Activated T-cell treated with anti-CD3 and anti-CD28 coated beads for 1 hour (primary cell): ENCODE measurements at places on chromosomes 16 and 17.
A peak's percentile ranks its signal among the peaks of the same experiment; 100 is the strongest.

- no peak for DNase-seq
Measured at GRCh38 chr17:64309710-64310109, 46.6 kb upstream of the TEX2 start.

GRCh38 chr16:21523411-21524067, 75.8 kb upstream of the METTL9 start:
- DNase-seq: no peak

GRCh38 chr16:26058326-26058725, 366.6 kb downstream of the HS3ST4 start:
- no peak for DNase-seq

DNA sequence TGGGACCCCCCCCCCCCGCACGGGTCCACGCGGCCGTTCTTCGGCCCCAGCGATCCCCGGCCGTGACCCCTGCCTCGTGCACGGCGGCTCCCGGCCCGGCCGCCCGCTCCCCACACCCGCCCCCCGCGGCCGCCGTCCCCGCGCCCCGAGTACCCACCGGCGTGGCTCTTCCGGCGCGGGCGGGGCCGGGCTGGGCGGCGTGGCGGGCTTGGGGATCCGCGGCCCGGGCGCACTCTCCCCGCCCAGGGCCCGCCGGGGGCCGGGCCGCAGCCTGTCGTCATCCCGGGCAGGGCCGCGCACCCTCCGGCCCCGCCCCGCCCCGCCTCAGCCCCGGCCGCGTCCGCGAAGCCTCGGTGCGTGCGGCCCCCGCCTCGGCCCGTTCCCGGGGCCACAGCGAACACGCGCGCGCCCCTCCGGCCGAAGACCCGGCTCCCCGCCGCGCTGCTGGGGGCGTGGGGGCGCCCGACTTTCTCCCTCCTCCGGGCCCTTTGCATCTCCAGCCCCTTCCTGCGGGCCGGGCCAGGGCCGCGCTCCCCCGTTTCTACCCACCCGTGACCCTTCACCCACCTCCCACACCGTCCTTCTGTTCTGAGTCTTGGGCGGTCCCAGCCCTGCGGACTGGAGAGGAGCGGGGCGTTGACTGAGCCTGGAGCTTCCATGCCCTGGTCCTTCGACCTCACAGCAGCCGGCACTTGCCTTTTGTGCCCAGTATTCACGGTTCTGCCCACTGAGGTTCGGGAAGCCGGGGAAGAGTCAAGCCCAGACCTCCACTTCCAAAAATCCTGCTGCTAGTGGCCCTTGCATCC, 840 bp downstream of the MYO1C start:
- no peak for DNase-seq

DNA sequence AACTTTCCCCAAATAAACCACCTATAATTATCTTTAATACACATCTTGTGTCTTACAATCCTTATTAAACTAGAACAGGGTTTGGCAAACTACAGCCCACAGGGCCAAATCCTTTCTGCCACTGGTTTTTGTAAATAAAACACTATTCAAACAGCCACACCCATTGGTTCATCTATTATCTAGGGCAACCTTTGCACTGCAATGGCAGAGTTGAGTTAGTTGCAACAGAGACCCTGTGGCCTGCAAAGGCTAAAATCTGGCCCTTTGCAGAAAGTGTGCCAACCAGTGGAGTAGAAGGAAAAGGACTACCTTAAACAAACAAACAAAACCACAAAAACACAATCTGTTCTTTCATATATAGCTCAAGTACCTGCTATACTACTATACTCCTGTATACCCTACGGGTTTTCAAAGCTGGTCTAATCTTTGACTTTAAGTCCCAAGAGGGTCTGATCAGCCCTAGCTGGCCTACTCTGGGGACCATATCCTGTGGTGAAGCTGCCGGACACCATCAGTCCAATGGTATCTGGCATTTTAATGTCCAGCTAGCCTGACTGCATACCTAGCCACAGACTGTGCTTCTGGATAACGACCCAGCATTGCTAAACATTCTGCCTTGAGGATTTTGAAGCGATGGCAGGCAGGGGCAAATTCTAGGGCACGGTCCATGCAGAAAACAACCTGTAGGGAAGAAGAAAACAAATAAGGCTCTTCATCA, 23.3 kb downstream of the CNP start:
- no peak for DNase-seq

GRCh38 chr16:997440-998051, 16.0 kb downstream of the SOX8 start:
- DNase-seq: peak; percentile 53

- DNase-seq: peak; percentile 32
Measured at GRCh38 chr17:45284176-45285140, 22.6 kb upstream of the SPATA32 start.

DNA sequence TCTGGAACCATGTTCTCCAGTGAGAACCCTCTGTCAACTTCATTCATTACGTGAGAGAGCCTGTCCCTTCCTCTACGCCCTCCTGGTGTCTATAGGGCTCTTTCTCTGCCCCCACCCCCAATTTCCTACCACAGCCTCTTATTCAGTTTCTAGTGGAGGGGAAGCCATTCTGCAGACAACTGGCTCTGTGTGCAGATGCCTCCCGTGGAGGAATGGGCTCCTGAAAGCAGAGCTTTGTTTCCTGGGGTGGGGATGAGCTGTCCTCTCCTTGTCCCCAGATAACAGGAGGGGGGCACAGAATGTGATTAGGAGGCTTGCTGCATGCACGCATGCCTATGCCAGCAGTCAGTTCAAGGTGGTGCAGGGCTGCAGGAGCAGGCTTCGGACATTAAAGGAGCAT, 31.6 kb downstream of the MMP15 start:
- DNase-seq: no peak

DNA sequence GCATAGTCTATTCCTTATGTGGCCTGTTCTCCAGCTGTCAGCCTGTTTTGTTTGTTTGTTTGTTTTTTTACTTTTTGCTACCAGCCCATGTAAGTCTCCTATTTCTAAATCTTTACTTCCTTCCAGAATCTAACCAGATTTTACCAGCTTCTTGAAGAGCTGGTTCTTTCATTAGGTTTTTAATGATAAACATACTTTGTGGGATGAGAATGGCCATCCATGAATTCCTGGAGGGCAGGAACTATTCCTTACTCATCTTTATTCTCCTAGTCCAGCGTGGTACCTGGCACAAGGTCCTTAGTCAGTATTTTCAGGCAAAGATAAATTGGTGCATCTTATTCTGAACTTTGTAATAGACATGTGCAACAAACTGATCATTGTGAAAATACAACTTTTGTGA, 17.3 kb downstream of the RSPRY1 start:
- no peak for DNase-seq

GRCh38 chr17:49457564-49458535, 37.2 kb upstream of the NGFR start:
- DNase-seq: no peak

DNA sequence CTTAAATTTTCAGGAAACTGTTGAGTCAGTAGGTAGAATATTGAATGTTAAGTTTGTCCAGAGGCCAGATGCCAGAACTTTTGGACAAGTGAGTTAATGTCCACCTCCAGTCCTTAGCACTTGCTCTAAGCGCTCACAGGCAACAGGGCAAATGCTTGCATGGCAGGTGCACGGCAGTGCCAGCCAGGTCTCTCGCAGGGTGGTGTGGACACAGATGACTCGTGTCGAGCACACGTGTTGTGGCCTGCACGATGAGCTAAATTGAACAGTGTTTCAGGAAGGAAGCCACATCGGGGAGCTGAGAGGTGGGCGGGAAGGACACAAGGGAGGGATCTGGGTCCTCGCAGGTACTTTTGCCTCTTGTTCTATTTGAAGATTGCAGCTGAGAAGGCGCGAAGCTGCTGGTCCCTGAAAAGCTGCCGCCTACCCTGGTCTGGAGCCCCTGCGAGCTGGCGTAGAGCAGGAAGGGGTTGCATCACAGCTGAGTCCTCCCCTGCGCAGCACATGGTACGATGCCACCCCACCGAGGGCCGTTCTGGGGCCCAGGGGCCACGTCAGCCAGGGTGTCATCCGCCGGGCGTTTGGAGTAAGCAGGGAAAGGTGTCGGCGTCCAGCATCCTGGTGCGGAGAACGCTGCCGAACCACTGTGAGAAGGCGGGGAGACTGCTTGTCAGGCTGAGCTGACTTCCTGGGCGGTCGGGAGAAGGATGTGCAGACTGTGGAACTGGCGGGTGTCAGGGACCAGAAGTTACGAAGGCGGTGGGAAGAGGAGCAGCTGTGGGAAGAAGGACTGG, 6.3 kb downstream of the RAB40C start:
- no peak for DNase-seq

- DNase-seq: no peak
Measured at GRCh38 chr16:17591655-17592405, 121.1 kb upstream of the XYLT1 start.

DNA sequence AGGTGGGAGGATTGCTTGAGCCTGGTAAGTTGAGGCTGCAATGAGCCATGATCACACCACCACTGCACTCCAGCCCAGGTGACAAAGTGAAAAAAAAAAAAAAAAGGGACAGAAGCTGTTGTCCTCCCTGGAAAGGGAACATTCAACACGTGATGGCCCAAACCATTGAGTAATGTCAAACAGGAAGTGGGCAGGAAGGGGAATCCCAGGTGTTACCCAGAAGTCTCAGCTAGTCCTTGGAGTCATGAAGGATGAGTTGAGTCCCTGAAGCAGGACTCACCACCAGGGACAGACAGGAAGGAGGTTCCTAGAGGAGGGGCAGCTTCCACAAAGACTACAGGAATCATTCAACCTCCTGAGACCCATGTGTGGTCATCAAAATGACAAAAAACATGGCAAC, 19.8 kb upstream of the CMIP start:
- no peak for DNase-seq

DNA sequence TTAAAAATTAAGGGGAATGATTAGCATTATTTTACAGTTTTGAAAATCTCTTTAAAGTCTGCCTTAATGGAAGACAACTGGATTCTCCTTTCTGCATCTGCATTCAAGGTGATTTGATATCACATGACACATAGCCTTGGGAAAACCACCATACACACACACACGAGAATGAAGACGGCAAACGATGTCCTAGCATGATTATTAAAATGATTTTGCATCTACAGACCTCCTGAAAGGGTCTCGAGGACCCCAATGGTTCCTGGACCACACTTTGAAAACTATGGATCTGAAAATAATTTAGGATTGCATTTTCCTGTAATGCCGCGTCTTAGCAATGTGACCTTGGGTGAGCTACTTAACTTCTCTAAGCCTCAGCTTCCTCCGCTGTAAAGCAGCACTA, 11.8 kb upstream of the CHST4 start:
- no peak for DNase-seq

GRCh38 chr16:80324371-80324770, 216.4 kb upstream of the DYNLRB2 start:
- no peak for DNase-seq

DNA sequence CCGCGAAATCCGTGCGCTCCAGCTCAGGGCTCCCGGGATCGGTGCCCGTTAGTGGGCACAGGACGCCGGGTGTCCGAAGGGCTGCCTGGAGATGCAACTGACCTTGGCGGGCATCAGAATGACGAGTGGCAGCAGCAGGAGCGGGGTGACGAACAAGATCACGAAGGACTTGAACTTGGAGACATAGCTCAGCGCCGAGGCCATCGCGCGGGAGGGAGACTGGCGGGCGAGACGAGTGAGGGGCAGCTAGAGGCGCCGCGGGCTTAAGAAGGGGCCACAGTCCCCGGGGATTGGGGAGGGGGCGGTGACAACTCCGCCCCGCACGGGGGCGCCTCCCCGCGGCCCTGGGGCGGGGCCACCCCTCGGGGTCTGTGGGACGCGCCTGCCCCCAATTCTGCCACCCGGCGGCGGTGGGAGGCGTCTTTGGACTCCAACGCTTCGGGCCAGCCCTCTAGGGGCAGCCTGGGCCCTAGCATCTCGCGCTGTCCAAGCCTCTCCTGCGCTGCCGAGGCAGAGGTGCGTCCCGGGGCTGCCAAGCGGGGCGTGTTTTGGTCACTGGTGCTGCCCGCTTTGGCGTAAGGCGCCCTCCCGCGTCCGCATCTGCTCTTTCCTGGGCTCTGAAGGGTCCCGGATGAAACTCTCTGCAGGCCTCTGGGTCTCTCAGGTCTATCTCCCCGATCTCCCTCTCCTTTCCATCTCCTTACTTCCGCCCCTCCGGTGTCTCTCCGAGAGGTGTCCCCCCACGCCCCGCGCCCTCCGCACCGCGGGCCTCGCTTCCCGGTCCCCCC, at the start of gene SLC13A5:
Gene SLC13A5 (minus strand): TSS at position 240 of the 788 bp plus-strand sequence. CDS start 36 bp downstream, at position 204.
- peak; percentile 7 for DNase-seq

DNA sequence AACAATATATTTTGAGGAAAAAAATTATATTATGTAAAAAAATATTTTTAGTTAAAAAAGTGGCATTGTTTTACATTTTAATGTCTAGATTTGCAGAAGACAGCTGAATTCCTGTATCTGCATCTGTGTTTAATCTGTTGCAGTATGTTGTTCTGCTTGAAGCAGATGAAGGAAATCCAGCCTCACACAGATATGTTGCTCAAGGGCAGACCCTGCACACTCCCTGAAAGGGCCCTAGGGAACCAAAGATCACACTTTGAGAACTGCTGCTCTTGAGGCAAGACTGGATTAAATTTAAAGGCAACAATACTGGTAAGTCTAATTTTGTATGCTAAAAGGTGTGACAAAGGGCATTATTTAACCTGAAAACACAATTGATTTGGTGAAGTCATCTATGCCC, 16.4 kb upstream of the SLC6A4 start:
- DNase-seq: no peak

- no peak for DNase-seq
Measured at GRCh38 chr17:437545-437944, 84.9 kb upstream of the RPH3AL start.

DNA sequence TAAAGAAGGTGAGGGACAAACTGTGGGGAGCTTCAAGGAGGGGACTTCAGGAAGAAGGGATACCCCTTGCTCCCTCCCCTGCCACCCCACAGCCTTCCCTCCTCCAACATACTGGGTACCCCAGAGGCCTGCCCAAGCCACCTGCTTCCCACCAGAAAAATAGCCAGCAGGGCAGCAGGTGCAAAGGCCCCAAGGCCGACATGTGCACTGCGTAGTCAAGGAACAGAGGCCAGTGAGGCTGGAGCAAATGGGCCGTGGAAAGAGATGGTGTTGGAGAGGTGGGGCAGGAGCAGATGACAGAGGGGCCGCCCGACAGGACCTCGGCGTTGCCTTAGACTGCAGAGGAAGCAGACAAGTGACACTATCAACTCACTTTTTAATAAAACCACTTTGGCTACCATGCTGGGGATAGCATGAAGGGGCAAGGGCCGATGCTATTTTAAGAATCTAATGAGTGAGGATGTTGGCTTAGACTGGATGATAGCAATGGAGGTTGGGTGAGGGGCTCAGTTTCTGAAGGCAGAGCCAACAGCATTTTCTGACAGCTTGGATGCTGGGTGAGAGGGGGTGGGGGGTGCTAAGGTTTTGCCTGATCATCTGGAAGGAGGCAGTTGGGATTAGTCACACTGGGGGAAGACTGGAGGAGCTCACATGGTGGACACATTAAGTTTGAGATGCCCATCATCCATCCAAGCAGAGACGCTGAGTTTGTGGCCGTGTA, 72.8 kb upstream of the TOB1 start:
- DNase-seq: no peak

DNA sequence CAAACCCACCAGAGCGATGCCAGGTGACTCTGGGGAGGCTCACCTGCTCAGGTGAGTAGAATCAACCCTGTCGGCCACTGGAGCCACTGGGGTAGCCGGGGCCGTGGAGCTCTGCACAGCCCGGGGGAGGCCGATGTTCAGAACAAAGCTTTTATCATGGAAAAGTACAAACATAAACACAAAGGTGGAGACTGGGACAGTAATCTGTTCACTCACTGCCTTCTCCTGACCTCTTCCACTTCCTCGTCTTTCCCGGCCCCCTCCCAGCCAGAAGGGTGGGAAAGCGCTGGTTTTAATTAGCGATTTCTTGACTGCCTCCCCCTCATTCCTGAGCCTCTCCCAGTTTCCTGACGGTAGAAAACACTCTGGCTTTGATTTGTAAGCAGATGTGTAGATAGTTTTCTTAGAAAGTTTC, 9.8 kb upstream of the TEX19 start:
- no peak for DNase-seq

- no peak for DNase-seq
Measured at GRCh38 chr17:65848751-65849150, 287.3 kb upstream of the AXIN2 start.
